ENCODE measurements at places on chromosomes 1 and 21. TPM values are rescaled to one million over a fixed set of nuclear protein-coding genes. Genes with fewer than 3 reads are reported as not detected.

DNA sequence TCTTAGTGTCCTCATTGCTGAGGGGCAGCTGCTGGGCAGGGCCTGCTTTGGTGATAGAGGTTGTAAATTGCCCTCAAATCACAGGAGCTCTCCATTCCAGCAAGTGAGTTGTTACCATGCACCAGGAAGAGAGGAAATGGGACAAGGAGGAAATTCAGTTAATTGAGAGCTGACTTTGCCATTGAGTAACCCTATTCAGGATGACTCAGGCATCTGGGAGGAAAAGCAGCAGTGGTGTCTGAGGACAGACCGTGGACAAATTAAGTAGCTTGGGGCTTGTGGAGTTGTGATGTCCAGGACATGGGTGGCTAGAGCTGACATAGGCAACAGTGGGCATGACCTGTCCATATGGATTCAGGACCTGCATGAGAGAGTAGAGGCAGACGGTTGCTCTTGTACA lies 5.9 kb downstream of the ARHGEF10L start:
- DNase-seq, result no peak

GRCh38 chr1:234975941-234976860 lies 152.4 kb downstream of the TOMM20 start:
- DNase-seq, result peak; percentile 12

DNA sequence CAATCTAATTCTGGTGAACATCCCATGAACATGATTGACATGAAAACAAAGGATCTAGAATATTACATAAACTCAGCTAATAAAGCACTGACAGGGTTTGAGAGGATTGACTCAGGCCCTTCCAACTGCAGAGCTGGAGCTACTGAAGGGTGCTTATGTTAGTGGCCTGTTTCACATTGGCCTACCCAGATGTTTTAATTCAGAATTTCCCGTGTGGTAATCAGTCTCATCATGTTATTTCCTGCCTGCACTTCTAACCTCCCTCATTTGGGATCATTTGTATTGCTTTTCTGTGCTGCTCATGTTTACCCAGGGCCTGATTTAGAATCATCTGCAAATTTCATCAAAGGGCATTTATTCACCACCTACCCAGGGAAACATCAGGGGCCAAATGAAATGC lies 270.3 kb downstream of the PLPP3 start:
- no peak for DNase-seq

GRCh38 chr1:109138358-109138757 lies 24.4 kb downstream of the ELAPOR1 start:
- DNase-seq, result no peak

The KIF21B gene
- 0.29 TPM for total RNA-seq

The PTGFR gene
- 14.6 TPM for total RNA-seq

The KLHDC8A gene
- total RNA-seq, result 7.5 TPM

Data from uterus (tissue), 4 donors.